ENCODE measurements at places on chromosomes 2 and 18.

DNA sequence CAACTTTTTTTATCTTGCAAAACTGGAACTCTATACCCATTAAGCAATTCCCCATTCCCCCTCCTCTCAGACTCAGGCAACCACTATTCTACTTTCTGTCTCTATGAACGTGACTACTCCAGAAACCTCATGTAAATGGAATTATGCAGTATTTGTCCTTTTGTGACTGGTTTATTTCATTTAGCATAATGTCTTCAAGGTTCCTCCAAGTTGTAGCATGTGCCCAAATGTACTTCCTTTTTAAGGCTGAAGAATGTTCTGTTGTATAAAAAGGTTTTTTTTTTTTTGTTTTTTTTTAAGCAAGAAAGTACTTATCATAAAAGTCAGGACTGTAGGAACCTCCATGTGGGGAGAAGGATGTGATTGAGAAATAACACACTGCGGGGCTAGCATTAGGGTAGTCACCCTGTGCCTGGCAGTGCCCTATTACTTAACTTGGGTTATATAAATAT is 262.9 kb upstream of the FBXO11 start:
- no peak for DNase-seq

DNA sequence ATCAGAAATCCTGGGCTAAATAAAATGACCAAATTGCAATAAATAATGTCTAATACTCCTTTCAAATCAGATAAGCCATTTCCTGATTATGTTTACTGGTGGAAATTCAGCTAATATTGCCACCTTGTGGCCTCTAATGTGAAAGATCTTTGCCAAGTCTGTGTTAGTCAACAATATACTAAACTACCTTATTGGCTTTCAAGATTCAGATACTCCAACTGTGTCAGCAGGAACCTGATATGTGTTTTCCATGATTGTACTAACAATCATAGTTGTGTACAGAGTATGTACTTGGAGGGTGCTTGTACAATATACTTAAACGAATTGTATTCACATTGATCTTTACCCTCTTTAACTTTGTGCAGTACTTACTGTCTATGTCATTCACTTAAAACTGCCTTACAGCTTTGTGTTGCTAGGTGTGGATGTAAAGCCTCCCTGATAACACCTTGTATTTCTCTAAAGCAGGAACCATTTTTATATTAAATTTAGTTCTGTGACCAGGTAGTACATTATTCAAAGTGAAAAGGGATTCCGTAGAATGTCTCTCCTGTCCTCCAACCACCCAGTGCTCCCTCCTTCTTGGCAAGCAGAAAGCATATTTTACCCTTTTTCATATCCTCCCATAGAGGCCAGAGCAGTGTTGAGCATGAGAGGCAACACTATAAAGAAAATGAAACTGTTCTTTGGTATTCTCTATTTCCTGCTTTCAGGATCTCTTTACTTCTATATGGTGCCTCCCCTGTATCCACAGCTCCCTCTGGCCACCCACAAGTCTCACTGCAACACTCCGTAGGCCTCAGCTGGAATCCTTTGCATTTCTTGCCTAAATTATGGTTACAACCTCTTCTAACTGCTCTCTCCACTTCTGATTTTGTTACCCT is 75.2 kb upstream of the C2orf15 start:
- no peak for DNase-seq

GRCh38 chr2:176494949-176495353 is 225.7 kb downstream of the MTX2 start:
- no peak for DNase-seq

DNA sequence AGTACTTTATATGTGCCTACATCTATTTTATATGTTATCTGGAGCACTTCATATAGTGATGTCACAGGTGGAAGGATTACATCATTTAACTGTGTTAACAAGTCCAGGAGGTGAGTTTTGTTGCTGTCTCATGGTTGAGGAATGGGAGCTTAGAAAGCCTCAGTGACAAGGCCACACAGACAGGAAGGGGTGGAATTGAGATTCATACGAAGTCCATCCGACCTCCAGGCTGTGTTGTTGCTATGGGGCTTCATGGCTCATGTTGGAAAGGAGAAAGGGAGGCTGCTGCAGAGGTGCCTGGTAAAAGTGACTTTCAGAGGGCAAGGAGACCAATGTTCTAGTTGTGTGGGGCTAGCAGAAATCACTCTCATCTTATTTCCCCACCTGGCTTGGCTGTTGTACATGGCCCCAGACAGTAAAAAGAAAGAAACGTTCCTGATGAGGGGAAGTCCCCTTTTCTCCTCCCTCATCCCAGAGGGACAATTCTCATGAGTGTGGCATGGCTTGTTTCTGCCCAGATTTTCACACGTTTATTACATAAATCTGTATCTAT is 31.0 kb upstream of the GREB1 start:
- no peak for DNase-seq

- DNase-seq: no peak
Measured at GRCh38 chr18:73136134-73136533, 268.3 kb upstream of the NETO1 start.

Data from stimulated activated CD4-positive, alpha-beta T cell treated with anti-CD3 and anti-CD28 coated beads, TNF-alpha, amount 100 ng/mL, for 4 hours (primary cell).